Muscle of leg (tissue), 16 donors: ENCODE measurements at places on chromosomes 16 and 17. TPM values are rescaled to one million over a fixed set of nuclear protein-coding genes. Genes with fewer than 3 reads are reported as not detected.

DNA sequence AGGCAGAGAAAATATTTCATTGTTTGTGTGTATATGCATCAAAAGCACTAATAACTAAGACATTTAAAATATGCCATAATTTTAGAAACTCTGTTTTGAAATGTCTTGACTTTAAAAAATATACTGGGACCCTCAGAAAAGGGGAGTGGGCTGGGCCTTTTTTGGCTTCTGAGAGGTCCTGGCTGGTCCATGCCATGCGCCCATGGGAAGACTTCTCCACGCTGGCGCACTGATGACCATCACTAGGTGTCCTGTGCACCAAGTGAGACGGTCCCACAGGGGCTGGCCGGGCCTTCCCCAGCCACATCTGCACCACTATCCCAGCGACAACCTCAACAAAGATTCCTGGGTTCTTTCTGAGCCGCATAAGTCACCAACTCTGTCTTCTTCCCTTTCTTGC lies 27.0 kb upstream of the WFIKKN2 start:
- no peaks in the 10 kb centered on the region for H3K27me3 ChIP-seq
- H3K36me3 ChIP-seq = no peaks in the 10 kb centered on the region
- H3K4me3 ChIP-seq = no peak overlapping the region
- DNase-seq = no peak
- no peaks in the 10 kb centered on the region for H3K4me1 ChIP-seq

DNA sequence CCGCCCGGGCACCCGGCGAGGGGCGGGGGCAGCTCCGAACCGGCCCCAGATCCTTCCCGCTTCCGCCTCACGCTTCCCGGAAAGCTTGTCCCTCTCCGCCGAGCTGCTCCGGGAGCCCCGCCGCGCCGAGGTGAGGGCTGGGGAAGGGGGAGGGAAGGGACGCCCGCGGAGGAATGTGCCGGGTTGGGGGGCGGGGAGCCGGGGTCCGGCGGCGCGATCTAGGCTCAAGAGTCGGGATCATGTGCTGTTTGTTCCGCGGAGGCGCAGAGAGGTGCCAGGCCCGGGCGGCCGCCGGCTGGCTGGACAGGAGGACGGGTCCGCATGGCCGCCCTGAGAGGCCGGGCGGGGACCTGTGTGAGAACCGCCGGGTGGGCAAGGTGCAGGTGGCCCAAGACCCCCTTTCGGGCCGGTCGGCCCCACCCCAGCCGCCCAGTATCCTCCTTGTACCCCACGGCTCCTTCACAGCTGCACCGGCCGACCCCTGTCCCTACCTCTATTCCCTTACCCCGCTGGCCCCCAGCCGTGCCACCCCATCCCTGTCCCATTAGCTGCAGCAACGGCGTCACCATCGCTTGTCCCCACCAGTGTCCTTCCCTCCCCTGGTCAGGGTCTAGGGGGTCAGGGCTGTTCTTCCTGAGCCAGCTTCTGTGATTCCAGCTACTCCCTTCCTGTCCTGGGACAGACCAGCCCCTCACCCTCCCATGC lies 429 bp downstream of the KIF1C start:
- H3K27ac ChIP-seq = peak overlapping the region; percentile 65
- peaks cover 35% of the 10 kb centered on the region for H3K4me1 ChIP-seq
- DNase-seq = no peak
- peaks cover 26% of the 10 kb centered on the region for H3K36me3 ChIP-seq
- peak overlapping the region; percentile 85 for H3K4me3 ChIP-seq

- H3K27me3 ChIP-seq = no peaks in the 10 kb centered on the region
- H3K36me3 ChIP-seq = peaks cover 91% of the 10 kb centered on the region
- peaks cover 18% of the 10 kb centered on the region for H3K4me1 ChIP-seq
- H3K4me3 ChIP-seq = no peak overlapping the region
These were observed 6.4 kb downstream of the FBRS start for GRCh38 chr16:30664616-30665109.

GRCh38 chr17:69597898-69598692 lies 183.6 kb downstream of the MAP2K6 start:
- DNase-seq = no peak
- no peaks in the 10 kb centered on the region for H3K27me3 ChIP-seq
- H3K4me1 ChIP-seq = no peaks in the 10 kb centered on the region
- H3K36me3 ChIP-seq = no peaks in the 10 kb centered on the region

DNA sequence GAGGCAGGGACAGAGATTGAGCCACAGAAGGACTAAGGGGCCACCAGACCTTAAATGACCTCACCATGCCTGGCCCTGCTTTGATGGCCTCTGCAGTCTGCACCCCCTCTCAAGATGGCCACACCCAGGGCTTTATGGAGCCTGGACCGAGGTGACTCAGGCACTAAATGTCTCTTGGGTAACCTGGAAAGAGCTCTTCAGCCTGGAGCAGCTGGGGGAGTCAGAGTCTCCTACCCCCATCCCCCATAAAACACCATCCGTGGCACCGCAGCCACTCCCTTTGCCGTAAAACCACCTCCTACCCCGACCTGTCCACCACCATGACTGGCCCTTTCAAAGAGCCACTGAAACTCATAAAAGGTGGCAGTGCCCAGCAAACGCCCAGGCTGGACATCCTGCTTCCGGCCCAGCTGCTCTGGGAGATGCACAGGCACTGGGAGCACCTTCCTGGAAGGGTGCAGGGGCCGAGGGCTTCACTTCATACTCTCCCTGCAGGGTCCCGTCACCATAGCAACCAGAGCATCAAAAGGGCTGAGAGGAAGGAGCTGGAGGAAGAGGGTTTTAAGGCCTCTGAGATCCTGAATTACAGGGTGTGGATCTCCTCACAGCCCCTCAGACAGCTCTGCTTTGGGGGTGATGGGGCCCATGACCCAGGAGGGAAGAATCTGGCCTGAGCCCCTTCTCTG lies 22.3 kb downstream of the FOXN1 start:
- no peak for DNase-seq
- H3K27ac ChIP-seq = no peak overlapping the region
- H3K4me1 ChIP-seq = no peaks in the 10 kb centered on the region
- no peak overlapping the region for H3K4me3 ChIP-seq
- H3K27me3 ChIP-seq = peaks cover 12% of the 10 kb centered on the region

GRCh38 chr17:15886804-15887203 lies 58.1 kb upstream of the ADORA2B start:
- H3K36me3 ChIP-seq = no peaks in the 10 kb centered on the region
- H3K4me3 ChIP-seq = no peak overlapping the region
- H3K27ac ChIP-seq = no peak overlapping the region
- DNase-seq = no peak
- no peaks in the 10 kb centered on the region for H3K27me3 ChIP-seq

PERCC1 gene
- total RNA-seq = 0.13 TPM

HIC1 gene
- total RNA-seq = 31.3 TPM

C17orf67 gene
- 1.3 TPM for total RNA-seq

ALOX15B gene
- total RNA-seq = 0.31 TPM
